ENCODE measurements at places on chromosomes 11 and 22. TPM values are rescaled to one million over a fixed set of nuclear protein-coding genes. Genes with fewer than 3 reads are reported as not detected.

DNA sequence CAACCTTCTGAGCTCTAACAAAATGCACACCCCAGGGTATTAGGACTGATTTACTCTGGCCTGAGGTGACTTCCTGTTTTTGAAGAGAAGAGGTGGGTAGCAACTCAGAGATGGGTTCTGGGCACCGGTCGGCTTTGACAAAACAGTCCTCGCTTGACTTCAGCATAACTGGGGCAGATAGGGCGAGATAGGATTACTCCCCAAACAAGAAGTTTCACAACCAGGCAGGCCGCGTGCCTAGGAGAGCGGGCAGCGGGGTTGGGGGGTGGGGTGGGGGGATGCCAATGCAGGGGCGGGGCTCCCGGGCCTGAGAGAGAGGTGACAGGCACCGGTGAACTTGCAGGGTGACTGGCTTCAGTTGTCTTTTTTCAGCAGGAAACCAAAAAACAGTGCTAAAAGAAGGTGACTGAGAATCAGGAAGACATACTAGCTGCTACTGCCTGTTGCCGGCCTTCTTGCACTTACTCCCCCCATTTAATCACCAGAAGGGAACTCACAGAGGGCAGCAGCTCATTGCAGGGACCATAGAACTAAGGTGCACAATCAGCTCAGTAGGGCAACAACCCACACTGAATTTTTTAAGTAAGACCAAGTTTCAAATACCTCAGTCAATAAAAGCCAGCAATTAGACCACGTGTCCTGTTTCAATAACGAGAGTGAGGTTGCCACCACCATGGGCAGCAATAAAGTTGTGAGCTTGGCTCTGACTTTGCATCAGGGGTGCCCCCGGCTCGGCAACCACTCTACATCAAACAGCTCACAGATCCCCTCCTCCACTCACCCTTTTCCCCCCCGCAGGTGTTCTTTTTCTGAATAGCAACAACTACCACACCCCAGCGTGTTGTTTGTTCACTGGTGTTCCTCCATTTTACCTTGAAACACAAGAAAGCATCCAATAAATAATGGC, 37.2 kb upstream of the ETS1 start:
- DNase-seq, result no peak

DNA sequence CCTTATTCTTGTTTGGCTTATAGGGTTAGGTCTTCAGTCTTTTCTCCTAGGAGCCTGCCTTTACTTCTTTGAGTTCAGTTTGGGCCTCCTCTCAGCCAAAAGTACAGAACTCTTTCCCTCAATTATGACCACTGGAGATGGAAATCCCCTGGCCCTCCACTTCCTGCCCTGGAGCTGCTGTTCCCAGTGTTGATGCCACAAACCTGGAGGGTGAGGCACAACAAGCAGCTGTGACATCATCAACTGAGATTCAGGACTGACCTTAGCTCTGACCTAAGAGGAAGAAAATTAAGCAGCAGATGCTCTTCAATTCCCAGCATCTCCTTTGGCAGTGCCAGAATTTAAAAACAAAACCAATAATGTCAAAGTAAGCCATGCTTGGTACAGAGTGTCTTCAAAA, 3.0 kb downstream of the ABTB2 start:
- peak; percentile 54 for DNase-seq

- DNase-seq, result no peak
Measured at GRCh38 chr22:43846966-43847365, 15.3 kb downstream of the SULT4A1 start.

RASSF10 gene
- total RNA-seq, result not detected

IRAG1 gene
- 17.6 TPM for total RNA-seq

Measured in fibroblast of the aortic adventitia (primary cell).